ENCODE measurements at places on chromosomes 4 and X. TPM values are rescaled to one million over a fixed set of nuclear protein-coding genes. Genes with fewer than 3 reads are reported as not detected.

DNA sequence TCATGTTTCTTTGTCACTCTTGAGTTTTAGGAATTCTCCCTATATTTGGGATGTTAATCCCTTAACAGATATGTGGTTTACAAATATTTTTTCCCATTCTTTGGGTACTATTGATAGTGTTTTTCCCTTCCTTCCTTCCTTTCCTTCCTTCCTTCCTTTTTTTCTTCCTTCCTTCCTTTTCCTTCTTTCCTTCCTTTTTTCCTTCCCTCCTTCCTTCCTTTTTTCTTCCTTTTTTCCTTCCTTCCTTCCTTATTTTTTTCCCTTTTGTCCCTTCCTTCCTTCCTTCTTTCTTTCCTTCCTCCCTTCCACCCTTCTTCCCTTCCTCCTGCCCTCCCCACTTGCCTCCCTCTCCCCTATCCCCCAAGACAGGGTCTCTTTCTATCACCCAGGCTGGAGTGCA is 42.1 kb downstream of the WDR17 start:
- H3K4me1 ChIP-seq = no peaks in the 10 kb centered on the region
- no peaks in the 10 kb centered on the region for H3K36me3 ChIP-seq
- DNase-seq = no peak
- H3K27ac ChIP-seq = no peak overlapping the region
- no peak overlapping the region for H3K4me3 ChIP-seq

GRCh38 chr4:182640932-182641331 is 276.3 kb downstream of the DCTD start:
- no peak for DNase-seq
- no peaks in the 10 kb centered on the region for H3K4me1 ChIP-seq
- H3K4me3 ChIP-seq = no peak overlapping the region

DNA sequence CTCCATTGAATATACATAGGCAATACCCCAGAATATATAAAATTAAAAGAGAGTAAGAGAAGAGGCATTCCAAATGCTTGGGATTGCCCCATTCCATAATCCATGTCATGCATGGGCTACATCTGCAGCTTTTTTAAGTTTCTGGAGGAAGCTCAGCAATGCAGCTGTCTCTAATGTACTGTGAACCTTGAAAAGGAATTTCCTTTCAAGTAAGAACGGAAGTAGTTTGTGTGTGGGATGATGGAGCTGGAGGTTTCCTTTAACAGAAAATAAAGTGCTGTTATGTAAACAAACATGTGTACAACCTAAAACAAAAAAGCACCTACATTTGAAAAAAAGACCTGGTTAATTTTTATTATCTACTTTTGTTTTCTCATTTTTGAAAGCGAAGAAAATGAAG is 303.5 kb downstream of the BMPR1B start:
- H3K36me3 ChIP-seq = no peaks in the 10 kb centered on the region
- H3K27me3 ChIP-seq = no peaks in the 10 kb centered on the region
- H3K4me1 ChIP-seq = no peaks in the 10 kb centered on the region

DNA sequence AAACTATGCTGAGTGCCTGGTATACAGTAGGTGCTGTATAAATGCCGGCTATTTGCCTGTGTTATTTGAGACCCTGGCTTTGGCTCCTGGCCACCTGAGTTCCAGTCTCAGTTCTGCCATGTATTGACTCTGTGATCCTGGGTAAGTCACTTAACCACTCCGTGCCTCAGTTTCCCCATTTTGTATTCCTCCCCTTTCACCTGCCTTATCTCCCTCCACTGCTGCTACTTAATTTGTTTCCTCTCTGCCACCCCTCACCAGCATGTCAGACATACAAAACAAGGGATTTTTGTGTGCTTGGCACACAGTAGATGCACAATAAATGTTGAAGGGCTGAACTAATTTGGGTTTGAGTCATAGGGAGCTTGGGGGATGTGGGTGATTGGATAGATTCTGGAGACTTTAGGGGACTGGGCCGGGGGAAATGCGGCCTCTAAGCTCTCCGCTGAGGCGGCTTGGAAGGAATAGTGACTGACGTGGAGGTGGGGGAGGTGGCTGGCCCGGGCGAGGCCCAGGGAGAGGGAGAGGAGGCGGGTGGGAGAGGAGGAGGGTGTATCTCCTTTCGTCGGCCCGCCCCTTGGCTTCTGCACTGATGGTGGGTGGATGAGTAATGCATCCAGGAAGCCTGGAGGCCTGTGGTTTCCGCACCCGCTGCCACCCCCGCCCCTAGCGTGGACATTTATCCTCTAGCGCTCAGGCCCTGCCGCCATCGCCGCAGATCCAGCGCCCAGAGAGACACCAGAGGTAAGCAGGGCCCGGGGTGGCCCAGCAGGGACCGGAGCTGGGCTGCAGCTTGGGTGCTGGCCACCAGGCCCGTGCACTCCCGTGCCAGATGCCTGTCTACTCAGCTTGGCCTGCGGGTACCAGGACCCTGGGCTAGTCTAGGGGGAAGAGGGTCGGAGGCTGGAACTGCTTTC is at the start of gene TIMP1:
Gene TIMP1, plus strand, starts transcription at position 706 of the 917 bp plus-strand sequence. CDS start 980 bp downstream, outside the sequence.
- peak within 1 kb of the TSS; percentile 70 for H3K4me3 ChIP-seq
- peaks cover 30% of the 10 kb centered on the region for H3K36me3 ChIP-seq
- H3K4me1 ChIP-seq = peaks cover 51% of the 10 kb centered on the region
- peak; percentile 87 for DNase-seq
- H3K27ac ChIP-seq = peak within 1 kb of the TSS; percentile 85
- H3K27me3 ChIP-seq = no peaks in the 10 kb centered on the region

- DNase-seq = no peak
- no peak overlapping the region for H3K27ac ChIP-seq
- no peak overlapping the region for H3K4me3 ChIP-seq
- H3K36me3 ChIP-seq = no peaks in the 10 kb centered on the region
Observed at GRCh38 chr4:16484711-16485110, 258.4 kb upstream of the TAPT1 start.

CLTRN gene
- total RNA-seq = 61.4 TPM

CT45A9 gene
- not detected for total RNA-seq

DAPP1 gene
- total RNA-seq = 30.6 TPM

TRMT2B gene
- total RNA-seq = 16.7 TPM

- H3K4me1 ChIP-seq = no peaks in the 10 kb centered on the region
- no peak for DNase-seq
- H3K4me3 ChIP-seq = no peak overlapping the region
- H3K27ac ChIP-seq = no peak overlapping the region
- no peaks in the 10 kb centered on the region for H3K36me3 ChIP-seq
- H3K27me3 ChIP-seq = no peaks in the 10 kb centered on the region
Observed at GRCh38 chrX:15215366-15215765, 54.5 kb downstream of the ASB9 start.

- H3K27me3 ChIP-seq = no peaks in the 10 kb centered on the region
- no peaks in the 10 kb centered on the region for H3K36me3 ChIP-seq
- H3K27ac ChIP-seq = no peak overlapping the region
- no peak overlapping the region for H3K4me3 ChIP-seq
- peak; percentile 58 for DNase-seq
Observed at GRCh38 chr4:186067757-186068385, 1.1 kb upstream of the TLR3 start.

DNA sequence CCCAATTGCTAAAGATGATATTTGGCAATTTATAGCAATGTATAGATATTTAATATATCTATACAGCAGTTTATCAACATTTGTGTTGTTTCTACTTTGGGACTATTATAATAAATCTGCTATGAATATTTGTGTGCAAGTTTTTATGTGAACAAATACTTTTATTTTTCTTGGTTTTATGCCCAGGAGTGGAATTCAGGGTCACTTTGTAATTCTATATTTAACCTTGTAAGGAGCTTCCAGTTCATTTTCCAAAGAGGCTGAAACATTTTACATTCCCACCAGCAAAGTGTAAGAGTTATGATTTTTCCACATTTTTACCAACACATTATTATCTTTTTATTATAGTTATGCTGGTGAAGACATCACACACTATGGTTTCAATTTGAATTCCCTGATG is 801.3 kb downstream of the PCDH18 start:
- no peaks in the 10 kb centered on the region for H3K4me1 ChIP-seq
- H3K4me3 ChIP-seq = no peak overlapping the region
- no peaks in the 10 kb centered on the region for H3K36me3 ChIP-seq

GRCh38 chrX:14899607-14900006 is 26.4 kb downstream of the MOSPD2 start:
- H3K27me3 ChIP-seq = no peaks in the 10 kb centered on the region
- DNase-seq = no peak
- H3K4me1 ChIP-seq = no peaks in the 10 kb centered on the region
- peaks cover under 1% of the 10 kb centered on the region for H3K36me3 ChIP-seq

- H3K27me3 ChIP-seq = no peaks in the 10 kb centered on the region
- DNase-seq = no peak
- no peaks in the 10 kb centered on the region for H3K4me1 ChIP-seq
Observed at GRCh38 chr4:159564615-159565014, 461.7 kb downstream of the RAPGEF2 start.

- no peaks in the 10 kb centered on the region for H3K4me1 ChIP-seq
- no peak overlapping the region for H3K27ac ChIP-seq
- no peaks in the 10 kb centered on the region for H3K36me3 ChIP-seq
- no peaks in the 10 kb centered on the region for H3K27me3 ChIP-seq
Observed at GRCh38 chr4:65311120-65311519, 359.2 kb downstream of the EPHA5 start.

NWD2 gene
- 1.4 TPM for total RNA-seq
